ENCODE measurements at places on chromosomes 16 and 17.
A peak's percentile ranks its signal among the peaks of the same experiment; 100 is the strongest.

- DNase-seq, result peak; percentile 32
Measured at GRCh38 chr17:73956595-73957465, 246.6 kb upstream of the RPL38 start.

DNA sequence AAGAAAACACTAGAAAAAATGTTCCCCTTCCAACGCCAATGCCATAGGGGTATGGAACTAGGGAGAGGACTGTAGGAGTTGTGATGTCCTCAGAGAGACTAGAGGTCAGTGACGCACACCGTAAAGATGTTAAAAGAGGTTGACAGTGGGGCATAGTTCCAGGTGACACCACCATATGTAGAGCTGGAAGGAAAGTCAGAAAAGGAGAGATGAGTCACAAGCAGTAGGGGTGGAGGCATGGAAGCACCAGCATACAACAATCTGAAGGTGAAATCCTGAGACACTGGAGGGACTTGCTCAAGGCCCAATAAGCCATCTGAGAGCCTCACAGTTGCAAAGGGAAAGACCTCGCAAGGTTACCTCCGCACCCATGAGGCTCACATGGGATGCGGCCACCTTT lies 76.0 kb downstream of the ZNF18 start:
- DNase-seq, result no peak

GRCh38 chr16:78953526-78953925 lies 647.0 kb downstream of the MAF start:
- no peak for DNase-seq

DNA sequence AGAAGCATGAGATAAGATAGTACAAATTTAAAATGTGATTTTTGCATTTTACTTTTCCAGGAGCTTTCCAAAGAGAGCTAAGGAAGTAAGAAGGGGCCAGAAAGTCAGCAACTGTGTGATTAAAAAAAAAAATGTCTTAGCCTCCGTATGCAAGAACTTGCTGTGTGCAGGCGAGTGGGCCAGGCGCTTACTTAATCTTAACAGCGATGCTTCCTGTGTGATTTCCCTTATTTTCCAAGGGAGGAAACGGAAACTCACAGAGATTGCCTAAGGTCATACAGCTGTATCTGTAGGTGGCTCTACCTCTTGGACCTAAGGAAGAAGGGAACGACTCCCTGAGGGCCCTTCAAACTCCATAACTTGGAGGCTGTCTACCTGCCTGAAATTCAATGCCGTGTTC lies 11.1 kb downstream of the HS3ST3B1 start:
- no peak for DNase-seq

GRCh38 chr16:56998861-56999260 lies 9.5 kb downstream of the NLRC5 start:
- no peak for DNase-seq

DNA sequence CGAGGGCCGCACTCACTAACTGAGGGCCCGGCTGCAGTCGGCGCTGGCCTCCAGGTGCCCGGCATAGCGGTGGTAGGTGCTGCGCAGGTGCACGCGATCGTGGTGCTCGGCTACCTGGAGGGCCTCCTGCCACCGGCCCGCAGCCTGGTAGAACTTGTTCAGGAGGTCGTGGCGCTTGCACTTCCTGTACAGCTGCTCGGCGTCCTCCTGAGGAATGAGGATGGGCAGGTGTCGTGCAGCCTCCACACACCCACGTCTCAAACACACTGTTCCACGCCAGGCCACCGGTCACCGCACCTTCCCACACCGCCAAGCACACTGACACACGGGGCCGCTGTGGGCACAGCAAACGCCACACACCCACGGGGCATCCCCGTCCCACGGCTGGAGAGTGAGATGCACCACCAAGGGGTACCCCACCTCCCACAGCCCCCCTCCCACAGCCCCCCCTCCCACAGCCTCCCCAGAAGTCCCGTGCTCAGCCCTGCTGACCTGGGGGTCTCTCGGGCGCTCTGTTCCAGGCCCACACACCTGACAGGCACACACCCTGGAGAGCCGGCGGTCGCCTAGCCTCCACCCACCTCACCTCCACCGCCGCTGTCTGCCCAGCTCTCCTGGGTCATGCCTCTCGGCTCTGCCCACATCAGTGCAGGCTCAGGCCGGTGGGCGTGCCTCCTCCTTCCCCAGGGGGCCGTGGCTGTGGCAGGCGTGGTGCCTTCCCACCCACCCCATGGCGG lies 7.4 kb upstream of the TMEM204 start:
- DNase-seq, result peak; percentile 45

DNA sequence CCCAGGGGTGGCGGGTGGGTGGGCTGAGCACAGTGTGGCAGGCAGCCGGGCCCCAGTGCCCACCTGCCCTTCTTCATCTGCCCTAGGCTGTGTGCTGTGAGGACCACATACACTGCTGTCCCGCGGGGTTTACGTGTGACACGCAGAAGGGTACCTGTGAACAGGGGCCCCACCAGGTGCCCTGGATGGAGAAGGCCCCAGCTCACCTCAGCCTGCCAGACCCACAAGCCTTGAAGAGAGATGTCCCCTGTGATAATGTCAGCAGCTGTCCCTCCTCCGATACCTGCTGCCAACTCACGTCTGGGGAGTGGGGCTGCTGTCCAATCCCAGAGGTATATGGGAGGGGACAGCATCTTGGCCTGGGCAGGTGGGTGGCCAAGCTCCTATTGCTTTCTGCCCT lies 6.4 kb downstream of the GRN start:
- no peak for DNase-seq

DNA sequence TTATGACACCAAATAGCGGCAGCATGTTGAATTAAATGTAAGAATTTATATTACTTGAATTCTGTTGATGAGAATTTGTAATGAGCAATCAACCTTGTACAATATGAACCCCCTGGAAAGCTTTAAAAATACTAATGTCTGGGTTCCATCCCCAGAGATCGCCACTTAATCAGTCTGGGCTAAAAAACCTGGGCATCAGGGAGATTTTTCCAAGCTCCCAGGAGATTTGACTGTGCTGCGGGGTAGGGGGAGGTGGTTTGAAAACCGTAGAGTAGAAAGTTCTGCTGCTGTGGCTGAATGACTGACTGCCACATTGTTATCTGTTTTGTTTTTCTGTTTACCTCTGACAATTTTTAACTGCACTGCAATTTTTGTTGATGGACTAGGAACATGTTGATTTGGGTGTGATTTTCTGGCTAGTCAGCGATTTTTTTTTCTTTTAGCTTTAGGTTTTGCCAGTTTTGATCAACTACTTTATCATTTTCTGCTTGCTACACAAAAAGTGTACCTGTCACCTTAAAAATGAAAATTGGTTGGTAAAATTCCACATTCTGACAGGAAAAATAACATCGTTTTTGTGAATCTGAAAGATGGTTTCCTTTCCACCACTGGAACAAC lies 79.3 kb downstream of the PCTP start:
- DNase-seq, result no peak

GRCh38 chr17:64382061-64382583 lies 8.5 kb downstream of the PECAM1 start:
- DNase-seq, result no peak

GRCh38 chr16:63712725-63713124 lies 1409.1 kb downstream of the CDH11 start:
- no peak for DNase-seq

- no peak for DNase-seq
Measured at GRCh38 chr17:44191369-44191768, 4.6 kb downstream of the TMUB2 start.

DNA sequence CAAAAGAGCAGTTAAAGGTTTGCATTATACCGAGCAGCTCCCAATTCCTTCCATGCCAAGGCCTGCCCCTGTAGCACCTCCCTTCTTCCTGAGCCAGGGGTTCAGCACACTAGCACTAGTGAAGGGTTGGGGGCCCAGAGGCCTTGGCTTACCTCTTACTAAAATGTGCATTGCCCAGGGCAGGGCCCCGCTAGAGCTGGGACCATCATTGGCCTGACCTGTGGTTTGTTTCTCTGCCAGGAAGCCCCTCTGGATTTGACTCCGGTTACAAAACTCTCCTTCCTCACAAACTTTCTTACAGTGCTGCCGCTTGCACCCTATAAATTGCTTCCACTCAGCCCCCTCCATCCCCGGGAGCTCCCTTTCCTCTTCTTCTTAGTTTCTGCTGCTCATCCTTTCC lies 33.8 kb downstream of the MPRIP start:
- no peak for DNase-seq

GRCh38 chr16:51982715-51983680 lies 563.9 kb downstream of the TOX3 start:
- peak; percentile 18 for DNase-seq

DNA sequence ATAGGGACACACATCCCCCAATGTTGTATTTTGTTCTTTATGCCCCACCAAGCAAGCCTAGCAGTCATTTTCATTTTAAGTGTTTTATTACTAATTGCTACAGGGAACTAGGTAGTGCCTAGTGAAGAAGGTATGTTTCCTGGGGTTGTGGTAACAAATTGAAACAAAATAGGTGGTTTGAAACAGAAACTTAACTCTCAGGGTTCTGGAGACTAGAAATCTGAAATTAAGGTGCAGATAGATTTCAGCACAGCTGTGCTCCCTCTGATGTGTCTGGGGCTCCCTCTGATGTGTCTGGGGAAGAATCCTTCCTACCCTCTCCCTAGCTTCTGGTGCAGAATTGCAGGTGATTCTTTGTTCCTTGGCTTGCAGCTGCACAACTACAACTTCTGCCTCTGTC lies 390.1 kb downstream of the ZFHX3 start:
- DNase-seq, result no peak

- peak; percentile 81 for DNase-seq
Measured at GRCh38 chr16:20806168-20807050, at the start of the genes ERI2 and REXO5. Gene ERI2, minus strand, starts transcription at chr16:20806472. Its CDS starts 42 bp downstream, at chr16:20806430. Gene REXO5, plus strand, starts transcription at chr16:20806527. Its CDS starts 427 bp downstream, at chr16:20806954.

DNA sequence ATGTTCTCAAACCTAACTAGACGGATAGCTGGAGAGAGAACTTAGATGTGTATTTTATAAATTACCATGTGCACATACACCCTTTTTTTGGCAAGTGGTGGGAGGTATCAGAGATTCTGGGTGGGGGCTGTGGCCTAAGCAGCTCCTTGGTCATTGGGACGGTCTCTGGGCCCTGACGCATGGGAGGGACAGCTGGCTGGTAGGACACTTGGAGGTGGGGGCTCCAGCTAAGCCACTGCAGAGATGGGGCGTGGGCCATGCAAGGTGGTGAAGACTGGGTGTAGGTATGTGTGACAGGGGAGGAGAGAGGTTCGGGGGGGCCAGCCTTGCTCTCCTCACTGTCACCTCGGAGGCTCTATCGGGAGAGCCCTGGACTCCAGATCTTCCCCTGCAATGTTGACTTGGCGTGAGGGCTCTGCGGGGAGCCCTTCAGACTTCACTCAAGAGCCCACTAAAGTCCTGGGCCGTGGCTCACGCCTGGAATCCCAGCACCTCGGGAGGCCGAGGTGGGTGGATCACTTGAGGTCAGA lies 17.1 kb downstream of the C1QTNF1 start:
- no peak for DNase-seq

DNA sequence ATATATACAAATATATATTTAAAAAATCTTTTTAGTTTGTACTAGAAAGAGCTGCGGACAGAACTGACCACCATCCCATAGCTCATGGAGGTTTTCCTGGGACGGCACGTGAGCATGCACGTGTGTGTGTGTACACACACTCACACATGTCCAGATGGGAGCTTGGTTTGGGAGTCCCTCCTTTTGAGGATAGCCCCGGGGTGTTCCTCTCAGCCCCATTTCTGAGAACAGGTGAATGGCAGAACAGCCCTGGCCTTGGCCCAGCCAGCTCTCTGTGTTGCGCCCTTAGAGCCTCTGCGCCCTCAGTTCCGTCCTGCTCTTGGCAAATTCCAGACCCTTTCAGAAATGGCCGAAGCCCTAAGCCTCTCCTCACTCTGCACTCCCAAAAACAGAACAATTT lies 70.1 kb downstream of the AMFR start:
- no peak for DNase-seq

- peak; percentile 2 for DNase-seq
Measured at GRCh38 chr17:18377437-18378204, at the start of gene EVPLL. Gene EVPLL, plus strand, starts transcription at chr17:18377778. Its CDS starts 3,160 bp downstream, at chr17:18380938.

- no peak for DNase-seq
Measured at GRCh38 chr16:11319529-11320146, 25.6 kb upstream of the RMI2 start.

GRCh38 chr17:81207610-81208581 lies 14.9 kb downstream of the CEP131 start:
- no peak for DNase-seq

GRCh38 chr16:25013751-25014499 lies 1.2 kb downstream of the ARHGAP17 start:
- peak; percentile 20 for DNase-seq

GRCh38 chr16:74887084-74887483 lies 97.8 kb downstream of the WDR59 start:
- no peak for DNase-seq

- no peak for DNase-seq
Measured at GRCh38 chr16:56886296-56886695, 21.3 kb downstream of the SLC12A3 start.

- no peak for DNase-seq
Measured at GRCh38 chr17:6374761-6375312, 60.1 kb downstream of the AIPL1 start.

DNA sequence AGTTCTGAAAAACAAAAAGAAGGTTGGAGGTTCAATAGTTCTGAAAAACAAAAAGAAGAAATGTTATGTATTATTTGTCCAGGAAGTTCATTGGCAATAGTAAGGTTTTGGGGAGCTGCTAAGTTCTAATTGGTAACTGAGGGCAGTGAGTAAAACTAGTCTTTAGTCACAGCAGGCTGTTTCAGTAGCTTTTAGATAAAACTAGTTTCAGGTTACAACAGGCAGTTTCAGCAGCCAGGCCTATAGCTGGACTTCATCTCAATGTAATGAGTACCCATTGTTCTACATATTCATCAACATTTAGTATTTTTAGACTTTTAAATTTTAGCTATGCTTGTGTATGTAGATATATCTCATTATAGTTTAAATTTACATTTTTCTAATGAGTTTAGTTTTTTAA lies 639.3 kb downstream of the TOX3 start:
- no peak for DNase-seq

DNA sequence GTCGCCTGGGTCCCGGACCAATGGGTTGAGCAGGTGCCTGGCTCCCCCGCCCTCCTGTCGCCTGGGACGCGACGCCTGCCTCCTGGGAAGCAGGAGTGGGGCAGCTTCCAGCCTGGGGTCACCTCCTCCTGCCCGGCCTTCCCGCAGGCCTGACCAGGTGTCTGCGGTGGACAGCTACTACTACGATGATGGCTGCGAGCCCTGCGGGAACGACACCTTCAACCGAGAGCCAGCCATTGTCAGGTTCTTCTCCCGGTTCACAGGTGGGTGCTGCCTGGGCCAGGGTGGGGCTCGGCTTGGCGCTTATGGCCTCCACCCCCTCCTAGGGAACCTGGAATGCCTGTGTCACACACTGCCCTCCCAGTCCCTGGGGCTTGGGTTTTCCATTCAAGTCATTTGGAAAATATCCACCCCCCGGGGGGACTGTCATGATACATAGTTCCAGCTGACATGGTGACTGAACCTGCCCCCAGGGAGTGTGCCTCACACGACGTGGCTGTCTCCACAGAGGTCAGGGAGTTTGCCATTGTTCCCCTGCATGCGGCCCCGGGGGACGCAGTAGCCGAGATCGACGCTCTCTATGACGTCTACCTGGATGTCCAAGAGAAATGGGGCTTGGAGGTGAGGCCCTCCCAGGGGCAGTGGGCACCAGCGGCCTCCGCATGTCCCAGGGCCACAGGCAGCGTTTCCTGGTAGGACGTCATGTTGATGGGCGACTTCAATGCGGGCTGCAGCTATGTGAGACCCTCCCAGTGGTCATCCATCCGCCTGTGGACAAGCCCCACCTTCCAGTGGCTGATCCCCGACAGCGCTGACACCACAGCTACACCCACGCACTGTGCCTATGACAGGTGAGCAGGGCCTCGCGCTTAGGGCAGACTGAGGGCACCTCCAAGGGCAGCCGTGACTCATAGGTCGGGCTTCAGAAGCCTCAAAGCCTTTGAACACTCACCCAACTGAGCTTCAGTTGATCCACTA lies 2.3 kb downstream of the DNASE1 start:
- no peak for DNase-seq

Measured in CD4-positive, alpha-beta T cell treated with Interleukin-21 for 1 hour (primary cell).